Vagina (tissue), 2 donors: ENCODE measurements at places on chromosomes 1 and 21.

- no peak for DNase-seq
Observed at GRCh38 chr1:2603521-2604155, 17.1 kb downstream of the PRXL2B start.

GRCh38 chr1:85460555-85461088 is 4.3 kb downstream of the DDAH1 start:
- DNase-seq: no peak

- DNase-seq: peak; percentile 98
Observed at GRCh38 chr1:155012026-155012546, 9.5 kb downstream of the ZBTB7B start.

DNA sequence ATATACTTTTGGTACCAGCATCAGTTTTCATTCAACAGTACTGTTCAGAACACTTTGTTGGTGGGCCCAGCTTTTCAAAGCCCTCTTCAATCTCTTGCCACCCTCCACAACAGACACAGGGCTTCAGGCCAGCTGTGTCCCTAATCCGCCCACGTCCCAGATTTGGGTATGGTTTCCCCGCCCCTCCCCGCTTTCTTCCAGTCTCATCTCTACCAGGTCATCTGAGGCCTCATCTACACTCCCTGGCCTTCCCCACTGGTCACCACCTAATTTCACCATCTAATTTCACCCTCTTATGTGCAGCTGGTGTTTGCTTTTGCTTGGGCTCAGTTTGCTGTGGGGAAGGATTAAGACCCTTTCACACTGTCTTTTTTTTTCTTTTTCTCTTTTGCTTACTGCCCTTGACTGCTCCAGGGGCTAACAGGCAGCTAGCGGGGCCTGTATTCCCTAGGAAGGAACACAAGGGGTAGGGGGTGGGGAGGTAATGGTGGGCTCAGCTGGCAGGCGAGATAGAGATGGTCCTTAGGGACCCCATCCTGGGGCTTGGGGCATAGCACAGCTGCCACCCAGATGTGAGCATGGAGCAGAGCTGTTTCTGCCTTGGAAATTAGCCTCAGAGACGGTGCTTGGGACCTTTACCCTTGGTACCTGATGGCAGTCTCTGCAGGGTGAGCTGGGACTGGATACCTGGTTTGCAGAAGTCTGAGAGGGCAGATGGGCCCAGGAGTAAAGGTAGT is 3.8 kb upstream of the EPB41 start:
- DNase-seq: no peak

GRCh38 chr1:113125517-113125916 is 52.5 kb downstream of the LRIG2 start:
- DNase-seq: no peak
